ENCODE measurements at places on chromosomes 2 and 18. TPM values are rescaled to one million over a fixed set of nuclear protein-coding genes. Genes with fewer than 3 reads are reported as not detected.

Gene CFAP221
- not detected for total RNA-seq

Gene GPR75
- total RNA-seq, result 0.94 TPM

Gene ARHGAP28
- total RNA-seq, result 17.8 TPM

Gene SIX3
- total RNA-seq, result not detected

Gene SCN1A
- not detected for total RNA-seq

Gene MROH2A
- total RNA-seq, result not detected

Gene DIPK1C
- not detected for total RNA-seq

Gene KCNG2
- 0.08 TPM for total RNA-seq

Gene KCNK3
- 1.1 TPM for total RNA-seq

Gene UNC50
- total RNA-seq, result 69.1 TPM

Gene NT5DC4
- total RNA-seq, result not detected

Gene DUSP2
- 1.9 TPM for total RNA-seq

Gene MYO5B
- total RNA-seq, result 14.7 TPM

Gene HAAO
- not detected for total RNA-seq

Gene CNRIP1
- total RNA-seq, result 7.6 TPM

Gene C2orf15
- 0.78 TPM for total RNA-seq

Gene PSMA8
- not detected for total RNA-seq

Gene CLASP1
- 43.9 TPM for total RNA-seq

Gene GPC1
- total RNA-seq, result 1,139 TPM

Gene EDAR
- not detected for total RNA-seq

Gene RAPH1
- 41.3 TPM for total RNA-seq

Gene ACTG2
- not detected for total RNA-seq

Gene UGT1A8
- not detected for total RNA-seq

Gene UGT1A10
- not detected for total RNA-seq

Gene NHEJ1
- 13.6 TPM for total RNA-seq

Gene CCDC141
- total RNA-seq, result 32.4 TPM

Gene ABCB6
- total RNA-seq, result 46.2 TPM

Gene KLHL14
- total RNA-seq, result not detected

Gene MXD1
- 3.6 TPM for total RNA-seq

Gene CHRNA1
- 1,867 TPM for total RNA-seq

Gene PPIL3
- 42.3 TPM for total RNA-seq

Gene DOK6
- not detected for total RNA-seq

Gene RGPD6
- 12.7 TPM for total RNA-seq

Gene SLC5A7
- not detected for total RNA-seq
